ENCODE measurements at places on chromosomes 6 and 20.

DNA sequence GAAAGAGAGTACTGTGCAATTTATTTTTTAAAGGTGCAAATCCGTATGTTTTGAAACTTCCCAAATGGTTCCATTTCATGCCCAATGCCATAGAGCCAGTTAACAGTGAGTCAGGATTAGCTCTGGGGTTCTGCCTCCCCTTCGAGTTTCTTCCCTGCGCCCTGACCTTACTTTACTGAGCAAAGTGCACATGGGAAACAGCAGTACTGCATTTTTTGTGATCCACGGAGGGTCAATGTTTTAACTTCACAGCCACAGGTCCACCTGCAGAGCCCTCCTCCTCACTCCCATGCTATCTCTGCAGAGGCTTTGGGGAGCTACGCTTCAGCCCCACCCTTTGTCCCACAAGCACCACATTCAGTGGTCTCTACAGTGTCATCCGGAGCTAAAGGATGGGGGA, 44.0 kb upstream of the CNKSR3 start:
- DNase-seq, result no peak

GRCh38 chr20:44115762-44116644, 71.0 kb downstream of the JPH2 start:
- DNase-seq, result no peak

- no peak for DNase-seq
Observed at GRCh38 chr20:38779247-38780097, 26.0 kb upstream of the PPP1R16B start.

DNA sequence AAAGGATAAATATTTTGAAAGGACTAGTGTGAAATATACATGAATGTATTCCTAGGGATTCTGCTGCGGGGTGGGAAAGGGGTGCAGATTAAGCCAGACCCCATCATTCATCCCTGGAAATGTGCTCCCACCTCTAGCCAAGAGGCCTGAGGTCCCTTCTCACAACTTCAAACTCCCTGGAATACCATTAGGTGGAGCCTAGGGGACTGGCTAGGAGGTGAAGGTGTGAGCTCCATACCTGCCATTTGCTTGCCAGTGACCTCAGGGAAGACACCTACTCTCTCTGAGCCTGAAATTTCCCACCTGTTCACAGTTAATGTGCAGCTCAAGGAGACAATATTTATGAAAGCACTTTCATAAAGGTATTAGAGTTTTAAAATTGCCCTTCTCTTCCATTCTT, 4.7 kb upstream of the CCN2 start:
- DNase-seq, result no peak

GRCh38 chr6:87905101-87905641, 142.5 kb upstream of the SPACA1 start:
- DNase-seq, result no peak

DNA sequence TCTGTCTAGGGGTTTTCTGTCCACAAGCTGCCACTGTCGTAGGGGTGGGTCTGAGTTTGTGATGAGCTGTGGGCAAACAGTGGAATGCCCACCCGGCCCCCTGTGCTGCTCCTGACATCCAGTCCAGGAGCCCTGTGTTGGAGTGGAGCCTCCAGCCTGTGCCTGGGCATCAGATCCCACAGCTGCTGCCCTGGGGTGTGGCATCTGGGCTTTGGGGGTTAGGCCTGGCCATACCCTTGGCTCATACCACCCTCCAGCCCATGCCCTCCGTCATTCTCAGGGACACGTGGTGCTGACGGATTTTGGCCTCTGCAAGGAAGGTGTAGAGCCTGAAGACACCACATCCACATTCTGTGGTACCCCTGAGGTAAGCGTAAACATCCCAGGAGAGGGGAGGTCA, 12.9 kb downstream of the SGK2 start:
- DNase-seq, result no peak

DNA sequence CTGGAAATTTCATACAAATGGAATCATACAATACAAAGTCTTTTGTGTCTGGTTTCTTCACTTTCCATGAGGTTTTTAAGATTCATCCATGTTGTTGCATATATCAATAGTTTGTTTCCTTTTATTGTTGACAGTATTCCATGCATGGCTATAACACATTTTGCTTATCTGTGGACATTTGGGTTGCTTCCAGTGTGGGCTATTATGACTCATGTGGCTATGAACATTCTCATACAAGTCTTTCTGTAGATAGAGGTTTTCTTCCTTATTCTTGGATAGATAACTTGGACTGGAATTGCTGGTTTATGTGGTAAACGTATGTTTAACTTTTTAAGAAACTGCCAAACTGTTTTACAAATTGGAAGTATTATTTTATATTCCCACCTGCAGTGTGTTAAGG, 30.0 kb upstream of the KIF6 start:
- DNase-seq, result no peak

GRCh38 chr20:7022597-7022996, 255.1 kb downstream of the BMP2 start:
- DNase-seq, result no peak

DNA sequence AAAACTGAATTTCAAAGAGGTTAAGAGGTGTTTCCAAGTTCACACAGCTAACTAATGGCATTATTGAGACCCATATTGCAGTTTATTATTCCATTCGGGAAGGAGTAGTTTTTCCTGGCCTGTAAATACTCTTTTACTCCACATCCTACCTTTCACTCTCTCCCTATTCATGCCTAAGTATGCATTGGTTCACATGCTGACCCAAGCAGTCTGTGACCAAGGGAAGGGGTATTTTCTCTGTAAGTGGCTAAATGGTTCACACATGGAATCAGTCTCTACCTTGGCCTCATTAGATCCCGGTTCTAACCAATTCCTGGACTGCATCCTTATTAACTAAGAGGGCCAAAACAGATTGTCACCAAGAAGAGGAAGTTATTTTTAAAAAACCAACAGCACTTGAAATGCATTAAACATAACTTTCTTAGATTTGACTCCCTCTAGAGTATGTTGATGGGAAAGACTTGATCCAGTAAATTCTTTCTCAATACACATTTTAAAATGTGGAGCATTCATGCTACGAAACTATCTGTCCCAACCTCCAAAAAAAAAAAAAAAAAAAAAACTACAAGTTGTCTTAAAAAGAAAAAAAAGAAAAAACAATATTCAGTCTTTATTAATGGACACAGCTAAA, 17.8 kb upstream of the RSPO3 start:
- DNase-seq, result no peak

DNA sequence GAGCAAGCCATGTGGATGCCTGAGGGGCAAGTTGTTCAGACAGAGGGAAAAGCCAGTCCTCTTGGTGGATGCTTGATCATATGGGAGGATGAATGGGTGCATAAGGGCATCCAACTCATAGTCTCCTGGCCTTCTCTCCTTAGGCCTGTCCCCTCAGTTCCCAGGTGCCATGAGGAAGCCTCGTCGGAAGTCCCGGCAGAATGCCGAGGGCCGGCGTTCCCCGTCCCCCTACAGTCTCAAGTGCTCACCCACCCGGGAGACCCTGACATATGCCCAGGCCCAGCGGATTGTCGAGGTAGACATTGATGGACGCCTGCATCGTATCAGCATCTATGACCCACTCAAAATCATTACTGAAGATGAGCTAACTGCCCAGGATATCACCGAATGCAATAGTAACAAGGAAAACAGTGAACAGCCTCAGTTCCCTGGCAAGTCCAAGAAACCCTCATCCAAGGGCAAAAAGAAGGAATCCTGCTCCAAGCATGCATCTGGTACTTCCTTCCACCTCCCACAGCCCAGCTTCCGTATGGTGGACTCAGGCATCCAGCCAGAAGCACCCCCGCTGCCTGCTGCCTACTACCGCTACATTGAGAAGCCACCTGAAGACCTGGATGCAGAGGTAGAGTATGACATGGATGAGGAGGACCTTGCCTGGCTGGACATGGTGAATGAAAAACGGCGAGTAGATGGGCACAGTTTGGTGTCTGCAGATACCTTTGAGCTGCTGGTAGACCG, 3.8 kb downstream of the BRPF3 start:
- DNase-seq, result no peak

DNA sequence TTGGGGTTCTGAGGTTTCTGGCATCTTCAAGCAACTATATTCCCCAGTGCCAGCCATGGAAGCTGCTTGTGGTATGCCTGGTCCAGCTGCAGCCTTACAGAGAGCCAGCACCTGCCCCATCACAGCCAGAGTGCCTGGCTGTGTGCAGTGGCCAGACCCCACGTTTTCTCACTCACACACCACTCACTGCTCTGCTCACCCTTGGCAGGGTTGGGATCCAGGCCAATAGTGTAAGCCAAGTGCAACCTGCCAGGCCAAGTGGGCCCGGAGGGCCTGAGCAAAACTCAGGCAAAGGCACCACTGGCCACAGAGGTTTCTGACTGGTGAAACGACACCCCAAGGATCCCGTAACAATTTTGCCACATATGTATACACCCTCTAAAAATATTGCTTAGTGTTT, 67.9 kb upstream of the EYA4 start:
- no peak for DNase-seq

DNA sequence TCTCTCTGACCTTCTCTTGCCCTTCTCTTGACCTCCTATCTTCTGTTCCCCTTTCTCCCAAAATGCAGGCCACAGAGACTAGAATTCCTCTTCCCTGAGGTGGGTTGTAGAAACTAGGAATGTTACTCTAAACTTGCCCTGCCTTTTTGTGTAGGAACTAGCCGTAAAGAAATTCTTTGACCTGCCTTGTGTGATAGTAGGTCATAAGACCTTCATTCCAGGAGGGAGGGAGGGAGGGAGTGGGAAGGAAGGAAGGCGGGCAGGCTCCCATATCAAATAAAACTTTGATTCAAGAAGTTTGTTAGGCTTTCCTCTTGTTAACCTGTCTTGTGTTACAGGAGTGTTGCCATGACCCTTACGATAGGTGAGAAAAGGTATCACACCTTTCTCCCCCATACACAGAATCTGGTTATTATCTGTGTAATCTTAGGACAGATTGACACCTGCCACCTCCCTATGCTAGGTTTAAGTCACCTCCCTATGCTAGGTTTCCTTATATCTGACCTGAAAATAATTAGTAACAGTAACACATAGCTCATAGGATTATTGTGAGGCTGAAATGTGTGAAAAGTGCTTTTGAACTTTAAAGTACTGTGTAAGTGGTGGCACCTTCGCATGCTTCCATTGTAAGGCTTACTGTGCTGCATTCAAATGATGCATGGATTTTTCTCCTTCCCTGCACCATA, 32.6 kb upstream of the FUCA2 start:
- DNase-seq, result no peak

- no peak for DNase-seq
Observed at GRCh38 chr20:30506100-30506499, 751.4 kb upstream of the DEFB115 start.

GRCh38 chr6:7805850-7806214, 79.9 kb downstream of the BMP6 start:
- DNase-seq, result no peak

- DNase-seq, result no peak
Observed at GRCh38 chr20:32680544-32681174, 6.9 kb upstream of the C20orf203 start.

- no peak for DNase-seq
Observed at GRCh38 chr6:6926856-6927255, 180.9 kb upstream of the RREB1 start.

- no peak for DNase-seq
Observed at GRCh38 chr20:24469894-24470745, 691 bp downstream of the SYNDIG1 start.

- no peak for DNase-seq
Observed at GRCh38 chr20:34175879-34176278, 63.8 kb upstream of the EIF2S2 start.

GRCh38 chr6:44222486-44223318, 693 bp upstream of the SLC29A1 start:
- no peak for DNase-seq

DNA sequence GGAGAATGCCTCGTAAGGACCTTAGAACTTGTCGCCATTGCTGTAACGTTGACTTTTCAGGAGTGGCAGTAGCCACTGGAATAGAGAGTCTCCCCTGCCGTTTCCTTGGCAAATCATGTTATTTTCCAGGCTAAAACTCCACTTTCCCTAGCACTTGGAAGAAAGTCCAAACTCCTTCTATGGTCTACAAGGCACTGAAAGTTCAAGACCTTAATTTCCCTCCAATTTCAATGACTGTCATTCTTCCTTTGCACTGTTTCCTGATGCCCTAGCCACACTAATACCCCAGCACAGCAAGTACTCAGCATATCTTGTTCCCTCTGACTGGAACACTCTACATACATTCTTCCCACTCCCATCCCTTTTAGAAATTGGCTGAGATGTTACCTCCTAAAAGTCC, 1.8 kb upstream of the TBPL1 start:
- DNase-seq, result no peak

GRCh38 chr6:137827411-137827940, 39.6 kb upstream of the TNFAIP3 start:
- no peak for DNase-seq

DNA sequence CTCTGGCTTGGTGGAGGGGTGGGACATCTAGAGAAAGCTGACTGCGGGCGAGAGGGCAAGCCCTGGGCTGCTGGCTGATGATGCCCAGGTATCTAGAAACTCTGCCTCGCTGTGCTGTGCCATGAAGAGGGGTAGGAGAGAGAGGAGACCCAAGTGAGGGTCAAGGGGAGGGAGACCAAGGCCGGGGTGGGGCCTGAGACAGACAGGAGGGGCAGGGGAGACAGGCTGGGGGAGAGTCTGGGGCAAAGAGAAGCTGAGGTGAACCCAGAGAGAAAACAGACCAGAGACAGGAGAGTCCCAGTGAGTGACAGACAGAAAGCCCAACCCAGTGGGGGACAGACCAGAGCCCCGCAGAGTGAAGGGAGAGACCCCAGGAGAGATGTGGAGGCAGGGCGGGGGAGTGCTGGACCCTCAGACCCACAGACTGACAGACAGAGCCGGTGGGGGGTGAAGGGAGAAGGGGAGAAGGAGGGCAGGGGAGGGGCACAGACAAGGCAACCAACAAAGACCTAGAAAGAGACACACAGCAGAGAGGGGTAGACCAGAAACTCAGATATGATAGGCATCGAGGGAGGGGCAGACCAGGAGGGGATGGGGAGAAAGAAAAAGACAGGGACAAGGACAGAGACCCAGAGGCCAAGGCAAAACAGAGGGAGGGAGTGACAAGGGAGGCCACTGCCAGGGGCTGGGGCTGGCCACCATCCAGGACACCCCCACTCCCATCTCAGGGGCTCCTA, 5.9 kb downstream of the TEAD3 start:
- DNase-seq, result no peak

DNA sequence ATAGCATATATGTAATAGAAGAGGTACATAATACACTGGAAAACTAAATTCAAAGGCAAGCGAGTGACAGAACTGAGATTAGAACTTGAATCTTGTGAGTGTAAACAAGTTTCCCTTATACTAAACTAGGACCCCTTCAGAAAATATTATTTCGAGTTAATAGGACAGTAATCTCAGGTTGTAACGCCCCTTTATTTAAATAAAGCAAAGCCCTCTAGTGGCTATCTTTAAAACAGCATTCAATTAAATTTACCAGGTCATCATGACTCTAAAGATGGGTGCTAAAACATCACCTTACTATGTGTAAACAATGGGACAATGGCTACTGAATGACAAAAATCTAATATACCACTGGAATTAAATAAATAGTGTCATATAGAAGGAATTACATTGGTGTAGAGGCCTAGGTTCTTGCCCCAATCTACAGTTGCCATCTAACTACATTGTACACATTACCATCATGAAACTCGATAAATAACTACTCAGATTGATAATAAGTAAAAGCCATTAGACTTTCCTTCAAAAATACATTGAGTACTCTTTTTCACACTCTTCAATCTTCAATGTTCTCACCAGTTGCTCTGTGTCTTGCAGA, 255.4 kb upstream of the IRAK1BP1 start:
- DNase-seq, result no peak

- DNase-seq, result no peak
Observed at GRCh38 chr6:85403331-85404015, 46.4 kb upstream of the NT5E start.
